ENCODE measurements at places on chromosomes 16 and 17.

DNA sequence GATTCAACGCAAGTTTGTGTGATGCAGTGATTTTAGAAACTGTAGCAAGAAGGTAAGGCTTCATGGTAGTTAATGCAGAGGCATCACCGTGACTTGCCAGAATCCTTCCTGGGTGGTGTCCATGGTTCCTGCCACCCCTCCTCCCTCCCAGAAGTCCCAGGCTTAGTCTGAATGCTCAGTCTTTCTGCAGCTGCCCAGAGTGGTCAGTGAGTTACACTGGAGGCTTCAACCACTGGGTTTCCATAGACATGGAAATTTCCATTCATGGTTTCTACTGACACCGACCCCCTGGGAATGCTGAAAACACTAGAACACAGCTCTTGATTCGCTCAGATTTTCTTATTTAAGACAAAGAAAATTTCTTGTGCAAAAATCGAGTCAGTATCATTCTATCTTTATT lies 159.4 kb upstream of the HSBP1 start:
- no peak for DNase-seq

DNA sequence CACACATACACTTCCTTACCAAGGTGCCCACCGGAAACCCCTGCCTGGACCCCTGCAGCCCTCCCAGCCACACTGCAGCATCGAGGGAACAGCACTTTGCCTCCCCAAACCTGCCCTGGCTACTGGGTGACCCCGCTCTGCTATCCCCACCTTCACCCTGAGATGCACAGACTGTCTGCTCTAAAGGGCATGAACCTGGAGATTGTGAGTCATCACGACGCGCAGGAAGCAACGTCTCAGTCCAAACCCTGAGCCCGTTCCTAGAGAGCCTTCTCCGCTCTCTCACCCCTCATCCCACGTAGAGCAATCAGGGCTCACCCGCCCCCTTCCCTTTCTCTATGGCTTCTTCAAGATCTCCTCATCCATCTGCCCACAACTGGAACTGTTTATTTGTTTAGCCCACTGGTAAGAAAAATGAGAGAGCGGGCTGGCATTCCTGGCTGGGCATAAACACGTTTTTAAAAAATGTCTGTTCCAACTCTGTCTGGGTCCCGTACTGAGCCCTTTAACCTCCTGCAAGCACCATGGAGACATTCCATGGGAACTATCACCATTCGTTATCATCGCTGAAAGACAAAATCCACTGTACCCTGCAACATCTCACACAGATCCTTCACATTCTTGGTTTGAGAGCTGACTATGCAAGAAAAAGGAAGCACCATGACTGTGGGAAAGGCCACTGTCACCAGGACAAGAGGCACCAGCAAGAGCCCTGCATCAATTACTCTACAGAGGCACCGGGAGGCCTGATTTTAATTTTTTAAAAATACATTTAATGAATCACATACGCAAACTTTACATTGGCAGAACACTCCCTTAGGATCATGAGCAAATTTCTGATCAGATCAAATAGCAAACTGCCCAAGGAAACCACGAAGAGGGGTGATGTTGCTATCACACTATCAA lies 28.2 kb downstream of the ZFHX3 start:
- peak; percentile 88 for DNase-seq

DNA sequence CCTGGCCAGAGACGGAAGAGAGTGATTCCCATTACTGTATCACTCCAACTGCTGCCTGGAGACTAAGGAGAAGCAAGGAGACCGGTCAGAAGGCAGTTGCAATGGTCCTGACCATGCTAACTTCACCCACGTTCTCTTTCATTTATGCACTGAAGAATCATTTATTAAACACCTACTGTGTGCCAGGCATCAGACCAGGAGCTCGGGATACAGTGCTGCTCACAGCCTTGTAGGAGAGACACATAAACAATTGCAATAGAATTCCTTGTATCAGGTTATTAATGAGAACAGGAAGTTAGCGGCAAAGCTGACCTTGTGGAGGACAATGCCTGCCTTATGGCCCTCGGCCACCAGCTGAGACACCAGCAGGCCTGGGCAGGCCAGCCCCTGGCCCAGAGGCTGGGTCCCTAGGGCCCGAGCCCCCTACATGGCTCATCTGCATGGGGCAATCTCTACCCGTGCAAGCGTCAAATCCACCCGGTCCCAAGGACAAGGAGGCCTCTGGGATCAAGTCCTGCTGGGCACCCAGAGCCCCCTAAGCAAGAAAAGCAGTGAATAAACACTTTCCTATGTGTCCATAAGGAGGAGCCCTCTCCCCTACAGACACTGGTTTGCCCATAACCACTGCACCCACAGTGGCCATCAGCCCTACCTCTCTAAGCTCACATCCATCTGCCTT lies 8.6 kb upstream of the ENPP7 start:
- peak; percentile 42 for DNase-seq

DNA sequence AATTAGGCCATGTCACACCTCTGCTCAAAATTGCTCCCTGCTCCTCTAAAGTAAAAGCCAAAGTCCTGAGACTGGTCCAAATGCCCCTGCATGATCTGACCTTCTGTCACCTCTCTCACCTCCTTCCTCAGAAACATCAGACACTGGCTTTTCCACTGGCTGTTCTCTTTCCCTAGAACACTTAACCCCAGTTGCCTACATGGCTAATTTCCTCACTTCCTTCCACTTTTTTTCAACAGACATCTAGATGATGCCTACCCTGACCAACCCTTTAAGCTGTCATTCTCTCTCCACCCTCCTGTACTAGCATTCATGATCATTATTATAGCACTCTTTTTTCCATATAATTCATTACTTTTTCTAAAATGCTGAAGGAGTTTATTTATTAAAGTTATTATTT lies 31.0 kb downstream of the CCT6B start:
- no peak for DNase-seq

DNA sequence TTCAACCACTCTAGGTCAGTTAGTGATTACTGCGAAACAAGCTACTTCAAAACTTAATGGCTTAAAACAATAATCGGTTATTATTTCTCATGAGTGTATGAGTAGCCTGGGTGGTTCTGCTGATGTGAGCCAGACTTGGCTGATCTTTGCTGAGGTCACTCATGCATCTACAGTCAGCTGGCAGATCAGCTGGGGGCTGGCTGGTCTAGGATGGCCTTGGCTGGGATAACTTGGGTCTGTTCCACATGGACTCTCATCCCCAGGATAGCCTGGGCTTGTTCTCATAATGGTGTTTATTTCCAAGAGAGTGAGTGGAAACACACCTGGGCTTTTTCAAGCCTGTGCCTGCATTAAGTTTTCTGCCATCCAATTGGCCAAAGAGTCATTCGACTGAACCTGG lies 13.0 kb downstream of the CCDC182 start:
- no peak for DNase-seq

GRCh38 chr16:10561001-10561400 lies 19.4 kb downstream of the EMP2 start:
- no peak for DNase-seq

DNA sequence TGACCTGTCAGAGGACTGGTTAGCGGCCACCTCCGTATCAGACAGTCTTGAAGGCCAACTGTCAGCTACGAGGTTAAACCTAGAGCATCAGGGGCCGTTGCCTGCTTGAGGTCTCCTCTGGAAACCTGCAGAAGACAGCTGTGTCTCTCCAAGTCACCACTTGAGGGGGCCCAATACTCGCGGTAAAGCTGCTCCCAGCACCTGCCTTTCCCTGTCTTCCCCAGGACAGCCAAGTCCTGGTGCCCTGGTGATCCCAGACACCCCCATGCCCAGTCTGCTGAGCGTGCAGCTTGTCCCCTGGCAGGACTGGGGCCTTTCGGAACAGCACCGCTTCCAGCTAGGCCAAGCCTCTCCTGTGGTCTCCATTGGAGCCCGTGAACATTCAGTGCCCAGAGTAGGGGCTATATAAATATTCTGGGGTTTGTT lies 80.1 kb downstream of the DNAH17 start:
- peak; percentile 85 for DNase-seq

DNA sequence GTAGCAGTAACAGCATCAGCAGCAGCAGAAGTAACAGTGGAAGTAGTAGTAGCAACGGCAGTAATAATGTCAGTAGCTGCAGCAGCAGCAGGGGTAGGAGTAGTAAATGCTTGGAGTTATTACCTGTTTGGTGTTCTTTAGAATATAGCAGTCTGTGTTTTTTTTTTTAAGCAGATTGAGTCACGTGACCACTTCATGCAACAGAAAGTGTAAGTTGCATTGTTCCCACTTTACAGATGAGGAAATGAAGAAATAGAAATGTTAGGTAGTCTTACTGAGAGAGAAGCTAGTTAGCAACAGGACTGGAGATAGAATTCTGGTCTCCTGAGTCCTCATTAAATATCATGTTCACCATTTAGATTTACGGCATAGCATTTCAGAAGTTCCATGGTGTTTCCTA lies 358.2 kb downstream of the HAPSTR1 start:
- no peak for DNase-seq

DNA sequence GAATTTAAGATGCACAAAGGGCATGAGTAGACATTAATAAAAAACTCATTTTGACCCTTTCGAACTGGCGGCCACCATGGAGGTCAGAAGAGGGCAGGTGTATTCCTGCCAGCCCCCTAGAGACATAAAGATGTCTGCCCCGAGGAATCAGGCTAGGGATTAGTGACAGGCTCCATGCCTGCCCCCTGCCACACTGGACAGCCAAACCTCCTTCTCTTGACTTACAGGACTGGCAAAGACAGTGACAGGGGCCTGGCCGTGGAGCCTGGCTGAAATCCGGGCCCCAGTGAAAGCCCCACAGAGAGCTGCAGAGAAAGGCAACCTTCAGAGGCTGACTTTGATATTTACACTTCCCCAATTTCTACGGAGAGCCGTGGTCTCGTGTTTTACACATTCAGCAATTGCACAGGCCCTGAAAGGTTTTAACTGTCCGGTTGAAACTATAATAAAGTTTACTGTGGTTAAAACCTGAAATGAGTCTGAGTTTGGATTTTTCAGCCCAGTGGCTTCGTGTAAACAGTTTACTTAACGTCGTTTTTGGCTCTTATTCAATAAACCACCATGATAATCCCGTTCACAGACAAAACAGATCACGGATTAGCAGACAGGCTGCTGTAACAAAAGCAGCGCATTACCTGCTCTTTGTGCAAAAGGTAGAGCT lies 243.9 kb upstream of the MYOCD start:
- DNase-seq: no peak

DNA sequence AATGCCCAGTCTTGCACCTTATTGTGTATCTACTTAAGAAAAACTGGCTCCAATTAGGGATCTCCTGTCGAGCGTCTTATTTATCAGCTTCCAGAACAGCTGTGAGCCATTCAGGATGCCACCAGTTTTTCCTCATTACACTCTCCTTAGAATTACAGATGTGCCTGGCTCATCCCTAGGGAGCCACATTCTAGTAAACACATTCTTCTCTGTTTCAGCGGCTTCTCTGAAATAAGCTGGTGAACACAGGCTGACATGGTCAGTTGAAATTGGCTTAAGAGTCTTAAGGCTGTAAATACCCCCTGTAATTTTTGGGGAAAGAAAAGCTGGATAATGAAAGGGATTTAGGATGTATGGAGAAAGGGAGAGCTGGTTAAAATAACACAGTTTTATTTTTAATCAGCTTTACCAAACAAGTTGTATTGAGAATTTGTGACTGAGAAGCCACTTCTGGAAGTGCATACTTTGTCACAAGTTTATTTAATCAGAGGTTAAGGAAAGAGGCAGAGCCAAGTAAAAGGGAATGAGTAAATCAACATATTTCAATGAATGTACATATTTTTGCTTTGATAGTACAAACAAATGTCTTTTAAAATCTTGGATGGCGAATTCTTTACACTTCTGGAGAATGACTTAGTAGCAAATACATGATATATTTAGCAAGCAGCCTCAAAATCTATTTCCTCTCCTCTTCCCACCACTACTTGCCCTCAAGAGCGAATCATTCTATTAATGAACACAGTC lies 562.0 kb upstream of the GOT2 start:
- no peak for DNase-seq

GRCh38 chr17:42553161-42553818 lies 567 bp downstream of the HSD17B1 start:
- DNase-seq: no peak

- no peak for DNase-seq
These were observed 151.7 kb downstream of the RBFOX3 start for GRCh38 chr17:79459003-79459655.

DNA sequence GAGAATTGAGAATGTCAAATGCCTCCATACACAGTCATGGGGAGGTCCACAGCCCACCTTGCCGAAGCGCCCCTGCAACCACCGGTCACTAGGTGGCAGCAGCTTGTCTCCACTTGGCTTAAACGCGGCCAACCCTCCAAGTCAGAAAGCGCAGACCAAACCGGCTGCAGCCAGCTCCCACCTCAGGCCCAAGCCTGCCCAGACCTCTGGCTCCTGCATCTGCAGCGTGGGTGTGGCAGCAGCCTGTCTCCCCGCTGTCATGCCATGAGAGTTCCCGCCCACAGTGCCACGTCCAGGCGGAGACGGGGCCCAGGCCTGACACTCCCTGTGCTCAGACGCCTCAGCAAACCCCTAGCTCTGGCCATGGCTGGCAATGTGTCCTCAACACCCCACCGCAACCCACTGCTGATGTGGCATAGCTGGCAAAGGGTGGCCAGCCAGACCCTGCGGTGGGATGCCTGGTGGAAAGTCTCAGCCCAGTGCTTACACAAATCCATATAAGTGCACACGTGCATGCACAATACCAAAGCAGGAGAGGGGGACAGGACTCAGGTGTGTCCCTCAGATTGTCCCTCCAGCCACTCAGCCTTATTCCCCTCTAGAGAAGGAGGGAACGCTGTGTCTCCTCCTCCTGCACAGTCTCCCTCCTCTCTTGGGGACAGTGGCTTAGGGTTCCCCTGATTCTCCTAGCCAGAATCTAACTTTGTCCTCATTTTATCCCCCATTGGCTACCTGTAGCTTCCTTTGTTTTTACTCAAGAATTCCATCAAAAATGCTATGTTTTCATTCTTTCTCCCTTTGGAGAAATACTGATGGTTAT lies 10.9 kb downstream of the COPZ2 start:
- DNase-seq: peak; percentile 92

DNA sequence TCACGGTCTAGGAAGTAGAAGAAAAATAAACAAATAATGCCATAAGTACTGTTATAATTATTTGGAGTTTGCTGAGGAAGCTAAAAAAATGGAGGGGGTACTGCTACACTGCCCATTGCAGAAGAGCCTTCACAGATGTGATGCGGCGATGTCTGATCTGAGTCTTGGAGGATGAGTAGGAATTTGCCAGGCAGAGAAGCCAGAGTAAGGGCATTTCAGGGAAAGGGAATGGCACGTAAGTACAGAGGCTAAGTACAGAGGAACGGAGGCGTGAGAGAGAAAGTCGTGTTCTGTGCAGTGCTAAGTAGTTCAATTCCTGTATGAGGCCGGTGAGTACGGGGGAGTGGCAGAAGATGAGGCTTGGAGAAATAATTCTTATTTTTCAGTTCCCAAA lies 741 bp upstream of the GRB2 start:
- DNase-seq: peak; percentile 37

GRCh38 chr17:10249271-10250010 lies 51.0 kb upstream of the GAS7 start:
- DNase-seq: no peak

DNA sequence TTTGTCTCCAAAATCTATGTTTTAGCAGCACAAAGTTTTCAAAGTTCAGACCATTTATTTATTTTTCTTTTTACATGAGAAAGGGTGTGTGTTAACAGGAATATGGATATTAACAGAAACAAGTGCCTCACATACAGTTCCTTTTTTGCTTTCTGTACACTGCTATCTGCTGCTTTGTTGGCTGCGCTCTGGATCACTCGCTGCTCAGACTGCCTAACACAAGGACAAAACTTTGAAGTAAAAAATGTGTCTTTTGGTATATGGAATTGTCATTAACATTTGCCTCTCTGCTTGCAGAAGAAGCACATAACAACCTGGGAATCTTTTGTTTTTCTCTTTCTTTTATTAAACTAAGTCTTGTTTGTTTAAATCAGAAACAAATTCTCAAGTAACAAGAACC lies 262.8 kb downstream of the ZFHX3 start:
- no peak for DNase-seq

- peak; percentile 83 for DNase-seq
These were observed 173.3 kb upstream of the CACNG5 start for GRCh38 chr17:66661411-66662256.

Data from ELR (cell line).